ENCODE measurements at places on chromosomes 2 and 18.

- DNase-seq, result no peak
These were observed 10.8 kb downstream of the IWS1 start for GRCh38 chr2:127515383-127515915.

- no peak for DNase-seq
These were observed 142.6 kb downstream of the MEIS1 start for GRCh38 chr2:66577321-66578053.

DNA sequence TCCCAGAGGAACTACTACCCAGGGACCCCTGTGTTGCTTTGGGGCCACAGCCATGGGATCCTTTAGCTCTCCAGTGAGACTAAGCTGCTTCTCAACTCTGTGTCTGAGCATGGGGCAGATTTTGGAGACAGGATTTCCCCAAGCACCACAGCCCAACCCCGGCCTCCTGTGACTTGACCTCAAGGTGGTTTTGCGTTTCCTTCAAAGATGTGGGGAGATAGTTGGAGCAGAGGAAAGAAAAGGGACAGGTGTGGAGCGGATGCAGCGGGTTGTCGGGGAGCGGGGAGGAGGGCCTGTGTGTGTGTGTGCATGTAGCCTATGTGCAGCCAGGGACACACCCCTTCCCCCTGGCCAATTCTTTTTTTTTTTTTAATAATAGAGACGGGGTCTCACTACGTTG lies 10.2 kb downstream of the ARID5A start:
- DNase-seq, result no peak

- no peak for DNase-seq
These were observed 17.7 kb downstream of the IWS1 start for GRCh38 chr2:127508631-127509034.

GRCh38 chr2:227164763-227165291 lies 403 bp downstream of the COL4A3 start:
- DNase-seq, result no peak

- no peak for DNase-seq
These were observed 158.8 kb downstream of the NDUFA10 start for GRCh38 chr2:239866350-239866749.

DNA sequence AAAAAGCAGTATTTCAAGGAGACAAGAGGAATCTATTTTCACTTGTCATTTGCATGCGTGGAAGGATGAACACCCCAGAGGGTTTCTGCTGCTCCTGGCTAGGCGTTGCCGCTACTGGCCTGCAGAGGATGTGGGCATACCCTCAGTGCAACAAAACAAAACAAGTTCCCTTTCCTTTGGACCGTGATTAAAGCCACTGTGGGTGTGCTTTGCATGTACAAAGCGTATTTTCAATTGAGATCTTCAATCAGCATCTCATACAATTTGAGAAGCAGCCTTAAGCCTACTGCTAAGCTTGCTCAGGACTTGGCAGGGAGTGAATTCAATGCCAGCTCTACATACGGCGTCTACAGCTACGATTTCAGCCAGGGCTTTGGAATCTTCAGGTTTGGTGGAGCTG lies 298.4 kb downstream of the LPIN1 start:
- no peak for DNase-seq

- no peak for DNase-seq
These were observed 237.5 kb downstream of the PHLPP1 start for GRCh38 chr18:62952807-62953206.

- no peak for DNase-seq
These were observed 5.9 kb downstream of the RIOK3 start for GRCh38 chr18:23458830-23459529.

DNA sequence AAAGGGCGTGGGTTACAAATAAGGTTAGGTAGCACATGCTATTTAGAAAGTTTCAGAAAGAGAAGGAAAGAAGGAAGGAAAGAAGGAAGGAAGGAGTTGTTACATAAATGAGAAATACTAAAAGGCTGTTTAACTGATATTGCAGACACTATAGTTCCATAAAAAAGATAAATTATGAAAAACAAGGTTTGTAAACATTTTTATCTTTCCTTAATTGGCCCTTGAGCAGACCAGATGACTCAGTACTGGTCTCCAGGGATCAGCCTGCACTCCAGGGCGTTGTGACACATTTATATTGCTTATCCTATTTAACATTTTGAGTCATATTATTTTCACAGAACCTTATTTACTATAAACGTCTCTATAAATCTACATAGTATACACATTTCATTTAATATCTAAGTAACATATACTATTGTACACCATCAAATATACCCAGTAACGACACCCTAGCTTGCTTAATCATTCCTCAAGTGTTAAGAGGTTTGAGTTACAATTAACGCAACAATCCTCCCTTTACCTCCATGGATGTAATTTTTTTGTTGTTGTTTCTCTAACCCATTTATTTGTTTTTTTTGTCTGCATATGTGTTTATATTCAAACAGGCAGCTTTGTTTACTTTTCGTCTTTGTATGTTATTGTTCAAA lies 2.8 kb upstream of the RAB31 start:
- DNase-seq, result no peak

DNA sequence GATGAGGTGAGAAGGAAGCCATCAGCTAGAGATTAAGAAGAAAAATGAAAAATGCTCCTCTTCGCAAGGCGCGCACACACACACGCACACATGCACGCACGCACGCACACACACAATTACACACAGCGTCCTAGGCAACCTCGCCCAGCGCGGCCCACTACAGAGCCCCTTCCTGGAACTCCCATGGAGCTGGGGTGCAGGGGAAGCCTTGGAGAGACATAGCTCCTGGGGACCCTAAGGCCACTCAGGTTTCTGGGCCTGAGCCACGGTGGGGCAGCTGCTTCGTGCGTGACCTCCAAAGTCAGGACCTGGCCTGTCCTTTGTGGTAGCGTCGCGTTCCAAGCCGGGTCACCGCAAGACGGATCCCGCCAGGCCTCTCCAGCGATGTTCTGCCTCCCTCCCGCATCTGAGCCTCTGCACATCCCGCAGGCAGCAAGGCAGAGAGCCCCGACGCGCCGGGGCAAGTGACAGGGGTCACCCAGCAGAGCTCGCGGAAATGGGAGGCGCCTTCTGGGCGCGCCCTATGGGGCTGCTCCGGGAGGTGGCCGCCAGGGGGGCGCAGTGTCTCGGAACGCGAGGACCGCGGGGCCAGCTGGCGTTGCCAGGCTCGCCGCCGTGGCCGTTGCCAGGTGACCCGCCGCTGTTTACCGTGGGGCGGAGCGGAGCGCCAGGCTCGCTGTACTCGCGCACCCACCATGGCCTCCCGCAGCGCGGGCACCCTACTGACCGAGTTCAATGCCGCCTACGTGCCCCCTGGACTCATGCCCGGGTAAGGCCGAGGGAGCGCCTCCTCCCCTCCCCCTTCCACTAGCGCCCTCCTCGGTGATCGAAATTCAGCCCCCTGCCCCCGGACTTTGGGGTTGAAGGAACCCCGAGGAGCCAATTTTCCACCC lies 79.0 kb downstream of the CIB4 start:
- DNase-seq, result peak; percentile 25

GRCh38 chr2:42298132-42298531 lies 62.9 kb downstream of the COX7A2L start:
- no peak for DNase-seq

GRCh38 chr2:35463805-35464596 lies 891.6 kb upstream of the CRIM1 start:
- no peak for DNase-seq

GRCh38 chr2:189285349-189285748 lies 105.8 kb upstream of the COL5A2 start:
- DNase-seq, result no peak

DNA sequence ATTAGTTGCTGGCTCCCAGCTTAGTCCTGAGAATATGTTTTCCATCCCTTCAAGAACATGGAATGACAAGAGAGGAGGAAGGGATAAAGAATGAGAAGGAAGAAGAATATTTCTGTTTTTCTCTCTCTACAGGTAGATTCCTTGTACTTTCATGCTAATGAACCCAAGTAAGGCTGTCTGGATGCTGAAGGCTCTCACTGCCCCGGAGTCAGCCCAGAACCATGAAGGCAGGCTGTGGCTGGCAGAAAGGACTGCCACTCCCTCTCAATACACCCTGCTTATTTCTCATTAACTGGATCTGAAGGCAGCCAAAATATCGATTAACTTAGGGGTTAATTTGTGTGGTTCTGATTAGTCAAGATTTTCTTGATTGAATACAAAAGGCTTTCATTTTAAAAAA lies 93.1 kb upstream of the NPAS2 start:
- DNase-seq, result no peak

GRCh38 chr2:63591566-63592175 lies 2.9 kb downstream of the MDH1 start:
- no peak for DNase-seq

- no peak for DNase-seq
These were observed 64.4 kb downstream of the IKZF2 start for GRCh38 chr2:213087040-213087439.

- DNase-seq, result no peak
These were observed 160.9 kb downstream of the CLIP4 start for GRCh38 chr2:29276151-29276550.

GRCh38 chr2:72605836-72606442 lies 219.9 kb downstream of the EXOC6B start:
- DNase-seq, result no peak

DNA sequence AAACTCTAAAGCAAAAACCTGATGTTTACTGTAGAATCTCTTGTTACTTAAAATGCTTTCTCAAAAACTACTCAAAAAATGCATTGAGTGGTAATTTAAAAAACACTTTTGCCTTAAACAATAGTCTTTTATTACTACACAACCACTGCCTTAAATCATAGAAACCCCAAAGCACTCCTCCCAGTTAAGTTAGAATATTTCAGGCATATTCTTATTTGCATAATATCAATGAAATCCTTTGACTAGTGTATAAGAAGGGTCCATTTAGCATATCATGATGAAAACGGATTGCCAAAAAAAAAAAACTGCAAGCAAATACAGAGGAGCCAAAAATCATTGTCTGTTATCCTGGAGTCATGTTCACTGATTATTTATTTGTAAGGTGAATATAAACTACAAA lies 119.2 kb downstream of the PTPRM start:
- DNase-seq, result no peak

DNA sequence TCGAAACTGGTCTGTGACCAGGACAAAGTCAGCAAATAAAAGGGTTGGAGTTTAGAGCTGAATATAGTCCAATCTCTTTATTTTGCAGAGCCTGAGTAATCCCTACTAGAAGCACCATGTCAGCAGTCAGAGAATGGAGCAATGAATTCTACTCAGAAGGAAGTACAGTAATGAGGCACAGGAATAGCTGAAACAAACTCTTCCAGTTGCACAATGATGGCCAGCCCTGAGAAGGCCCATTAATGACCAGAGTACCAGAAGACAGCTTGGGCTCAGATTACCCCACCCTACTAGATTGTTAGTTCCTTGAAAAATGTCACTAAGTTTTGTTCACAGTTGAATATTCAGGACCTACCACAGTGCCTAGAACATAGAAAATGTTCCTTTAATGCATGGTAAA lies 40.3 kb upstream of the SCG2 start:
- DNase-seq, result no peak

GRCh38 chr2:225748609-225749008 lies 349.1 kb downstream of the NYAP2 start:
- DNase-seq, result no peak

Data from activated CD4-positive, alpha-beta T cell treated with anti-CD3 and anti-CD28 coated beads for 24 hours (primary cell).